ENCODE measurements at places on chromosomes 6 and 20. TPM values are rescaled to one million over a fixed set of nuclear protein-coding genes. Genes with fewer than 3 reads are reported as not detected.

GRCh38 chr6:17836293-17836692 lies 129.6 kb upstream of the NUP153 start:
- DNase-seq, result no peak

The SPATS1 gene
- not detected for total RNA-seq

GRCh38 chr6:113361014-113361645 lies 496.0 kb upstream of the MARCKS start:
- no peak for DNase-seq

The CCDC170 gene
- total RNA-seq, result 0.60 TPM

- DNase-seq, result no peak
Observed at GRCh38 chr6:38501931-38502330, 137.8 kb downstream of the BTBD9 start.

The MDFI gene
- total RNA-seq, result 62.6 TPM

The FAM162B gene
- total RNA-seq, result not detected

GRCh38 chr6:129539032-129539431 lies 170.9 kb downstream of the ARHGAP18 start:
- DNase-seq, result no peak

The REM1 gene
- total RNA-seq, result not detected
